Naive thymus-derived CD8-positive, alpha-beta T cell (primary cell): ENCODE measurements at places on chromosomes 2 and 18. TPM values are rescaled to one million over a fixed set of nuclear protein-coding genes. Genes with fewer than 3 reads are reported as not detected.

The AFF3 gene
- 2.8 TPM for polyA plus RNA-seq

The MAL gene
- 158 TPM for polyA plus RNA-seq

The NDC80 gene
- 1.7 TPM for polyA plus RNA-seq

The GLB1L gene
- polyA plus RNA-seq: 1.8 TPM

The OSBPL6 gene
- not detected for polyA plus RNA-seq

The RESP18 gene
- not detected for polyA plus RNA-seq

The ANKRD30B gene
- polyA plus RNA-seq: not detected
